ENCODE measurements at places on chromosomes 4 and X.

DNA sequence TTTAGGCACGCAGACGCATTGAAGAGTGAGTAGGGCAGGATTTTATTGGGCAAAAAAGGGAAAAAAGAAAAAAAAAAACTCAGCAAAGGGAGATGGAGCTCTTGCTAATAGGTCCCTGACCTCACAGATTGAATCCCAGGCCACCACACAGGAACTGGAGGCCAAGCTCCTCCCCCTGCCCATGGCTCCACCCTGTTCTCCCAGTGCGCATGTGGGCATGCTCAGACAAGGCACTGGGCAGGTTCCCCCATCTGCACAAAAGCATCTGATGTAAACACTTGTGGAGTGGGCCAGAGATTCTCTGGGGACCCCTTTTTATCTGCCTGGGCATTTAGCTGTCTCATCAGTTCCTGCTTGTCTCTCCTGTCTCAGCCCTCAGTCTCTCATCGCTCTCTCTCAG is 9.5 kb downstream of the FRMD7 start:
- no peak for DNase-seq

DNA sequence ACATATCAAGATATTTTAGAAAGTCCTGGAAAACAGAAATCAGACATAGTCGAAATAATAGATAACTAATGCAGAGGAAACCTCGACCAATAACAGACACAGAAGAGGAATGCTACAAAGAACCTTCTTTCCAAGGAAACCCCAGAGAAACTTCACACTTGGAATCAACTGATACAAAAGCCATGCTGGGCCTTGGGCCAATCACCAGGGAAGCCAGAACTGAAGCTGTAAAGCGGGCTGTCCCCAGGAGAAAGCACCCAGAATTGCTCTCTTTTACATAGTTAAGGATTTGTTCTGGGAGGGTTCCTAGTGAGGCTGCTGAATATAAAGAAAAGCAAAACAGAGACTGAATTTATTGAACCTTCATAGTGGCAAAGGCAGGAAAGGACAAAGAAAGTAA is 100.5 kb downstream of the PRDM5 start:
- no peak for DNase-seq

DNA sequence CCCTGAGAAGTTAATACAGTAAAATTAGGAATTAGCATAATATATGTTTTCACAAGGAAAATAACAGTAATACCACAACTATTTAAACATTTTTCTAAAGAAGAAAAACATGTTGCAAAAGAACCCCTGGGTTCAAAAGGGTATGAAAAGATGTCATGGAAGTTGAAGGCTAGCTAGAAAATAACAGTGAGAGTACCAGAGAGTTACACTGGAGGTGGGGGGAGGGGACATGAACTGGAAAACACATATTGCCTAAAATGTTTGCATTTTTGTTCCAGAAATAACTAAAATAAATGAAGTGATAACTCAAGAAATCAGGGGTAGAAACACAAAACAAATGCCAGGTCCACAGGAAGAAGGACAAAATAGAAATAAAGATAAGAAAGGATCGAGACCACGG is 336.6 kb upstream of the MAD2L1 start:
- no peak for DNase-seq

DNA sequence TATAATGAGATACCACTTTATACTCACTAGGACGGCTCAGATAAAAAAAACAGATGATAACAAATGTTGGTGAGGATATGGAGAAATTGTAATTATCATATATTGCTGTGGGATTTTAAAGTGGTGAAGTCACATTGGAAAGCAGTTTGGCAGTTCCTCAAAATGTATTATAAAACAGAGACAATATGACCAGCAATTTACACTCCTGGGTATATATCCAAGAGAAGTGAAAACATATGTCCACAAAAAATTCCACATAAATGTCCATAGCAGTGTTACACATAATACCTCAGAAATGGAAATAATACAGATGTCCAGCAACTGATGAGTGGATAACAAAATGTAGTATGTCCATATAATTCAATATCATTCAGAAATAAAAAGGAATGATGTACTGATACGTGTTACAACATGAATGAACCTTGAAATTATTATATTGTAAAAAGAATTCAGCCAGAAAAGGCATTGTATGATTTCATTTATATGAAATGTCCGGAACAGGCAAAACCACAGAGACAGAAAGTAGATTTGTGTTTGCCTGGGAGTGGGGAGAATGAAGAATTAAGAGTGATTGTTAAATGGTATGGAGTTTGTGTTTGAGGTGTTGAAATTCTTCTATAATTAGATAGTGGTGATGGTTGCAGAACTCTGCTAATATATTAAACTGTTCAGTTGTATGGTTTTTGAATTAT is 220.9 kb downstream of the SLC7A11 start:
- no peak for DNase-seq

DNA sequence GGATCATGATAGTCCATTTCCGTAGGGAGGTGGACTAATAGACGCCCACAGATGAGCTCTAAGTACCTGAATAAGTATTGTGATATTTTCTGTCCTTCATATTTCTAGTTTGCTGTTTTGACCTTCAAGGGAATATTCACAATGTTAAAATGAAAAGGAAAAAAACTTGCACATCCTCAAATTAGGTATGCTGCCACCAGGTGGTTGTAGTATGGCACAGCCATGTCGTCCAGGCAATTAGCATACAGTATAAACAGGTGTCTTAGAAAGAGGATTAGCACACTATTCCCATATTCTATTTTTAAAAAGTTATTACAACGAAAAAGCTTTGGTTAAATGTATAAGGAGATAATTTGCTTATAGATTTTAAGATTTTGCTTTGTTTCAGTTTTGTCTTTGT is 802.0 kb downstream of the RPA4 start:
- DNase-seq: peak; percentile 33

Data from OCI-M1 (cell line).